ENCODE measurements at places on chromosomes 13 and 19.

GRCh38 chr13:77865622-77866021, 53.0 kb downstream of the EDNRB start:
- DNase-seq, result no peak

GRCh38 chr13:74135326-74136083, 1.3 kb upstream of the KLF12 start:
- DNase-seq, result no peak

- no peak for DNase-seq
These were observed 100.4 kb upstream of the ZNF492 start for GRCh38 chr19:22533761-22534160.

GRCh38 chr13:47215736-47216135, 318.9 kb upstream of the HTR2A start:
- no peak for DNase-seq

DNA sequence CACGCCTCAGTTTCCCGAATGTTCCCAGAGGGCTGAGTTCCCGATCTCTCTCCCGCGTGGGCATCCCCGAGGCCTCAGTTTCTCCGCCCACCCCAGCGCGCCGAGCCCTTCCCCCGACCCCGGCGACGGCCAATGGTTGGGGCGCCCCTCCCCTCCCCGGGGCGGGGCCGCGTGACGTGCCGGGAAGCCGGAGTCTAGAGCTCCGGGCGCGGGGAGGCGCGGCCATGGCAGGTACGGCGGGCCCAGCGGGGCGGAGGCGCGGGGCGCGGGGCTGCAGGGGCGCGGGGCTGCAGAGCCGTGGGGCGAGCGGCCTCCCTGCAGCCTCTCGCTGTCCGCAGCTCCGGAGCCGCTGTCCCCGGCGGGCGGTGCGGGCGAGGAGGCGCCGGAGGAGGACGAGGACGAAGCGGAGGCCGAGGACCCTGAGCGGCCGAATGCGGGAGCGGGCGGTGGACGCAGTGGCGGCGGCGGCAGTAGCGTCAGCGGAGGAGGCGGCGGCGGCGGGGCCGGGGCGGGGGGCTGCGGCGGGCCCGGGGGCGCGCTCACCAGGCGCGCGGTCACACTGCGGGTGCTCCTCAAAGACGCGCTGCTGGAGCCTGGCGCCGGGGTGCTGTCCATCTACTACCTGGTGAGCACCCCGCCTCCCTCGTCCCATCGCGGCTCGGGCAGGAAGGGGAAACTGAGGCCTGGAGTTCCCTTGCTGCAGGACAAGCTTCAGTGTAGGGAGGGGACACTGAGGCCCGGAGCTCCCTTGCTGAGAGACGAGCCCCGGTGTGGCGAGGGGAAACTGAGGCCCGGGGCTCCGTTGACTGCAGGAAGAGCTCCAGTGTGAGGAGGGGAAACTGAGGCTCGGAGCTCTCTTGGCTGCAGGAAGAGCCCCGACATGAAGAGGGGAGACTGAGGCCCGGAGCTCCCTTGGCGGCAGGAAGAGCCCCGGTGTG, at the start of gene MPND:
TSS of gene MPND (plus strand) at position 193 of the 938 bp plus-strand sequence. CDS start at position 225, 32 bp downstream.
- peak; percentile 47 for DNase-seq

GRCh38 chr19:3129112-3129511, 6.7 kb upstream of the GNA15 start:
- peak; percentile 75 for DNase-seq

GRCh38 chr19:16572332-16573211, at the start of gene SLC35E1:
Gene SLC35E1, minus strand, starts transcription at chr19:16572415. Its CDS starts 51 bp downstream, at chr19:16572364.
- DNase-seq, result peak; percentile 92

GRCh38 chr13:60869225-60869624, 472.2 kb downstream of the TDRD3 start:
- DNase-seq, result no peak

- no peak for DNase-seq
These were observed 1.5 kb downstream of the UNC13A start for GRCh38 chr19:17686592-17687024.

- DNase-seq, result no peak
These were observed 6.3 kb downstream of the SLC7A1 start for GRCh38 chr13:29589234-29589633.

DNA sequence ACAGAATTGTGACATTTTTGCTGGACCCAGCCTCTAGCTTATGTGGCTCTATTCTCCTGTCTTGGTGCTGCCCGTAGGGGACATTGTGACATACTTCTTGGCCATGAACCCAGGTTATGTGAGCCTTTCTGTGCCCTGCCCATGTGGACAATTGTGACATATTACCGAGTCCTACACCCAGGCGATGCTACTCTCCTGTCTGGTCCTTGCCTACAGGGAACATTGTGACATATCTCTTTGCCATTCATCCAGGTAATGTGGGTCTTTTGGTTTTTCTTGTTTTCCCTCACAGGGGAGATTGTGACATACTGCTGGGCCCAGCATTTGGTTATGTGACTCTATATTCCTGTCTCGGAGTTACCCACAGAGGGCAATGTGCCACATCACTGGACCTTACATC, 71.5 kb upstream of the ZNF43 start:
- DNase-seq, result no peak

GRCh38 chr13:50950849-50951248, 41.3 kb downstream of the RNASEH2B start:
- DNase-seq, result no peak

GRCh38 chr19:18340190-18340989, at the start of gene PGPEP1:
Gene PGPEP1, plus strand, starts transcription at chr19:18340598. Its CDS starts 84 bp downstream, at chr19:18340682.
- DNase-seq, result peak; percentile 26

DNA sequence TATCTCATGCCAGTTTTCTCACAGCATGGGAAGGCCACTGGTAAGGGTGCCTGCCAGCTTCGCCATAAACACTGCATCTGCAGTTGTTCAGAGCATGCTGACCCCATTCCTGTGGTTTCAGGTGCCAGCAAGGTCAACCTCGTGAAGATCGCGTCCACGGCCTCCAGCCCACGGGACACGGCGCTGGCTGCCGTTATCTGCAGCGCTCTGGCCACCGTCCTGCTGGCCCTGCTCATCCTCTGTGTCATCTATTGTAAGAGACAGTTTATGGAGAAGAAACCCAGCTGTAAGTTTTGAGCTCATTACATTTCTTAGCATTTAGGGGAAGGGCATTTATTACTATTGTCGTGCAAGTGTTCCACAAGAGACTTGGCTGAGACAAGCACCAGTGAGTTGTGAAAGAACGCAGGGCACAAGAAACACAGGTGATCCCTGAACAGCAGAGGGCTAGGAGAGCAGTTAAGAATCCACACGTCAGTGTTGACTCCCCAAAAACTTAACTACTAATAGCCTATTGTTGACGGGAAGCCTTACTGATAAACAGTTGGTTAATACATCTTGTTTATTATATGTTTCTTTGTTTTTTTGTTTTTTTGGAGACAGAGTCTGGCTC, 88.8 kb downstream of the TNFRSF19 start:
- DNase-seq, result no peak

GRCh38 chr13:68047889-68048288, 817.8 kb upstream of the PCDH9 start:
- DNase-seq, result no peak

DNA sequence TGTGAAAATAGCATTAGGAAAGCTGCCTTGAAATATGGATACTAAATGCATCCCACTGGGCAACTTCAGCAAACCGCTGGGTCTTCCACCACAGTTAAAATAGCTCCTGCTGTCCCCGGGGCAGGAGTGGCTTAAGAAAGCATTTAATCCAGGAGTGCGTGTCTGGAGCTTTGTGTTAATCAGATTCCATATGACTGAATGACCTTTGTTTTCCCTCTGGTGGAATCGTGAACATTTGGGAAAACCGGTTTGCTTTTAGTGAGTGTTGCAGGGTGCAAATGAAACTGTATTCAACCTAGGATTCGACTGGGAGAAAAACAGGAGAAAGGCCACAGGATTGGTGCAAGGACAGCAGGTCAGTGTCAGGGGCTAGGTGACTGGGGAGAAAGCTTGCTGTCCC, 237.6 kb upstream of the MAB21L1 start:
- no peak for DNase-seq

- no peak for DNase-seq
These were observed 4.7 kb upstream of the SLC5A5 start for GRCh38 chr19:17866964-17867486.

All from dermis microvascular lymphatic vessel endothelial cell (primary cell).